ENCODE measurements at places on chromosomes 7 and 10.
A peak's percentile ranks its signal among the peaks of the same experiment; 100 is the strongest.

- no peak for DNase-seq
Measured at GRCh38 chr7:97015756-97016380, 8.8 kb downstream of the DLX5 start.

GRCh38 chr7:96449094-96449493, 127.2 kb upstream of the SLC25A13 start:
- no peak for DNase-seq

DNA sequence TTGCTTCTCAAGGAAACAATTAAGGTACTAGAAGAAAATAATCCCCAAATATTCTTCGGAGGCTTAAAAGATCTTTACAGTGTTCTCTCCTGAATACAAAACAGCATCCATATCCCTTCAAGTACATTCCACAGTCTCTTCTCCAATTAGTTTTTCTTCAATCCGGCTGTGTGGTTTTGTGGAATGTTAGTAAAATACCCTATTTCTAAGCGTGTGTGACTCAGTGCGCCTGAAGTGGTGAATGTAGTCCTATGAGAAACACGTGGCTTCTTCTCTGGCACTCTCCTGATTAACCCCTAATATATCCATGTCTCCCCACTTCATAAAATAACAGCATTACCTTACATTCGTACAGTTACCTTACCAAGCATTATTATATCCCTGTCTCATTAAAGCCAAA, 570.2 kb downstream of the ARL4A start:
- no peak for DNase-seq

DNA sequence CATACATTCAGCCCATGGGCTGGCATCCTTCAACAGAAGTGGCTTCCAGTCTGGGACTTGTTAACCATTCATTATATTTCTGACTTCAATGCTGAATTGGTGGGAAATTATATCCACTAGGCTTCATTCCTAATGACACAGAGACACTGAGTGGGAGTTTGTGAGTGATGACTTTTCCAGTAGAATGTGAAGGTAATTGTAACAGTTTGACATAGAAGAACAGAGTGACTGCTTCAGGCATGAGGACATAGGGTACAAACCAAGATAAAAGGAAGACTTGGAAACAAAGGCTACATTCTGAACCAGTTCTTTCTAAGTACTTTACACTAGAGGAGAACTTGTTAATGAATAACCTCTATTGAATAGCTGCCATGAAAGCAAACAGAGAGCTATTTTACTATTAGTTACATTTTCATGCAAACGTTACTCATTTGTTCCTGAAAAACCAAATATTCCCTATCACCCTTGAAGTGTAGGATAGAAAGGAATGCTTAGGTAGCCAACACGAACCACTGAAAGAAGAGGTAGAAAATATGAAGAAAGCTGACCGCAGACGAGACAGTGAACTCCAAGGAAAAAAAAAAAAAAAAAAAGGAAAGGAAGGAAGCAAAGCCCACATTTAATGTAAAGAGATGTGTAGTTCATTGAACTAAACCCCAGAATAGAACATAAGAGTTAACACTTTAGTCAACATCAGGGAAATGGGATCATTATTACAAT, 237.0 kb upstream of the SEMA3C start:
- no peak for DNase-seq

- no peak for DNase-seq
Measured at GRCh38 chr10:117550599-117551329, 8.2 kb downstream of the EMX2 start.

GRCh38 chr10:18368682-18369081, 228.5 kb downstream of the CACNB2 start:
- peak; percentile 12 for DNase-seq

DNA sequence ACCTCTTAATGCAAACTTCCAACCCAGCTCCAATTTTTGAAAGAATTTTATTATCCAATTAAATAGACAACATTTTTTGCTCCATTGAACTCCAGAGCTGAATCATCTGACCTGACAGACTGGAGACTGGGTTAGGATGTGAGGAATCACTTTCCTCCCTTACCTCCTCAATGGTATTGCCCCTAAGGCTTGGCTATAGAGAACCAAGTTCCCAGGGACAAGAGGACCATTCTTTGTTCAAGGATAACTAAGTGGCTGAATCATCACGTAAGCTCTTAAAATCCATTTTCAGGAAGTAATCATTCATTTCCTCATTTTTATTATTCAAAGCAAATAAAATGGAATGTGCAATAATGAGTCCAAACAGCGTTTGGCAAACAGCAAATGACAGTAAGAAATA, 335.1 kb downstream of the GATA3 start:
- DNase-seq: no peak

- no peak for DNase-seq
Measured at GRCh38 chr7:104005197-104005596, 15.7 kb upstream of the RELN start.

GRCh38 chr10:58778966-58779365, 266.3 kb downstream of the BICC1 start:
- DNase-seq: no peak

GRCh38 chr10:126924180-126924914, 19.1 kb downstream of the DOCK1 start:
- no peak for DNase-seq

GRCh38 chr10:114751856-114752255, 69.7 kb upstream of the FHIP2A start:
- DNase-seq: no peak

- DNase-seq: no peak
Measured at GRCh38 chr10:46327685-46328084, 40.9 kb downstream of the ANTXRL start.

GRCh38 chr10:79116801-79117723, 48.3 kb downstream of the ZMIZ1 start:
- no peak for DNase-seq

- no peak for DNase-seq
Measured at GRCh38 chr10:90732581-90732980, 125.3 kb downstream of the HTR7 start.

Measured in HFF-Myc (cell line).